Panc1 (cell line): ENCODE measurements at places on chromosomes 6 and 20. TPM values are rescaled to one million over a fixed set of nuclear protein-coding genes. Genes with fewer than 3 reads are reported as not detected.

The GJA10 gene
- total RNA-seq: not detected

The FAM184A gene
- 8.7 TPM for total RNA-seq

The TRIM15 gene
- total RNA-seq: 0.13 TPM

The SLC26A8 gene
- not detected for total RNA-seq

The C6orf141 gene
- 0.15 TPM for total RNA-seq

The HLA-DPB1 gene
- total RNA-seq: 0.64 TPM

The CDSN gene
- not detected for total RNA-seq

The NANP gene
- total RNA-seq: 7.3 TPM

The GPR63 gene
- total RNA-seq: 0.95 TPM

The MYCT1 gene
- not detected for total RNA-seq

The UBR2 gene
- total RNA-seq: 19.1 TPM

The VSX1 gene
- total RNA-seq: 0.21 TPM

The RHAG gene
- 0.23 TPM for total RNA-seq

The SOBP gene
- 9.0 TPM for total RNA-seq

The CCN6 gene
- 3.0 TPM for total RNA-seq

The CALHM4 gene
- total RNA-seq: not detected
